ENCODE measurements at places on chromosomes 2 and 18.

DNA sequence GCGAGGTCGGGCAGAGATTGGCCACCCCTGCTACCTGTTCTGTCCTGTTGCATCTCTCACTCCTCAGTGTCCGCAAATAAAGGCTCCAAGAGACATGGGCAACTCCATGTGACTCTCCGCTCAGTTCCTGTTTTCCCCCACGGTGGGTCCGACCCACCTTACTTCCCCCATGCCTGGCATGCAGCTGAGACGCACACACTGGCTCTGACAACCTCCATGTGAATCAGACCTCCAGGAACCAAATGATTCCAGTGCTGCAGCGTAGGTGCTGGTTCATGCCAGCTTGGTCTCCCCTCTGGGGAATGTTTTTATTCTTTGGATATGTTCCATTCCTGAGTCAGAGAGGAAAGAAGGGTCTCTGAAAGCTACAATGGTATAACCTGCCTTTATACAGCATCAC, 221.5 kb downstream of the SH3RF3 start:
- DNase-seq = no peak

GRCh38 chr2:145350011-145350410, 830.1 kb upstream of the ZEB2 start:
- no peak for DNase-seq

- DNase-seq = no peak
Measured at GRCh38 chr2:153394686-153395085, 83.9 kb downstream of the RPRM start.

GRCh38 chr2:186307871-186308270, 178.2 kb upstream of the ZC3H15 start:
- no peak for DNase-seq

GRCh38 chr2:11996618-11997017, 250.2 kb downstream of the LPIN1 start:
- DNase-seq = no peak

DNA sequence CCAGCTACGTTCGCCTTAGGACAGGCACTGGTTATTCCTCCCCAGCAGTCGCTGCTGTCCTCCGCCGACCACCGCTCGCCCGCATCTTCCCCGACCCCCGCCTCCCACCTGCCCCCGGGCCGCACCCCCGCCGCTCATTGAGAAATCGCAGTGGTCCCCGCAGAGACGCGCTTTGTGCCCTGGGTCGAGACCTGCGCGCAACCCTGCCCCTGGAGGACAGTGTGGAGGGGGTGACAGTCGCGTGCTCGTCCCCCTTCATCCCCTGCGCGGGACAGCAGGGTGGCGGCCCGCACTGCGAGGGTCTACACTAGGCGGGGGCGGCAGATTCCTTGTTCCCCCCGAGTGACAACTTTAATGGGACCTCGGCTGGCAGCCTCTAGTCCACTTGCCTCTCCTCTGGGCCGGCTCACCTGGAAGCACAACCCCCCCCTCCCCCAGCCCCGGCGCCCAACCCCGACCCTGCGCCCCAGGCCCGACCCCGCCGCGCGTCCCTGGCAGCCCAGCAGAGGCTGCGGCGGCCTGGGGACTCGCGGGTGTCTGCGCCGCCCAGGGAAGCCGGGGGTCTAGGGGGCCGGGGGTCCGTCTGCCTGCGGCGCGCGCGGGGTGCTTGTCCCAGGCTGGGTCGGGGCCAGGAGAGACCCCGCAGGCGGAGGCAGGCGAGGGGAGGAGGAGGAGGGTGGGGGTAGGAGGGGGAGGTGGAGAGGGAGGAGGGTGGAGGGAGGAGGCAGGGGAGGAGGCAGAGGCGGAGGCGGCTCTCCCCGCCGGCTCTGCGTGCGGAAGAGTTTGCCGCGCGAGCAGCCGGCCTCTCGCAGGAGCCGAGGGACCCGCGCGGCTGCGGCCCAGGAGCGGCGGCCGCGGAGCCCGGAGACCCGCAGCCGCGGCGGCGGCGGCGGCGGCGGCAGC, at the start of gene NPAS2:
TSS of gene NPAS2 (plus strand) at position 770 of the 903 bp plus-strand sequence. CDS start 84,616 bp downstream, outside the sequence.
- peak; percentile 33 for DNase-seq

DNA sequence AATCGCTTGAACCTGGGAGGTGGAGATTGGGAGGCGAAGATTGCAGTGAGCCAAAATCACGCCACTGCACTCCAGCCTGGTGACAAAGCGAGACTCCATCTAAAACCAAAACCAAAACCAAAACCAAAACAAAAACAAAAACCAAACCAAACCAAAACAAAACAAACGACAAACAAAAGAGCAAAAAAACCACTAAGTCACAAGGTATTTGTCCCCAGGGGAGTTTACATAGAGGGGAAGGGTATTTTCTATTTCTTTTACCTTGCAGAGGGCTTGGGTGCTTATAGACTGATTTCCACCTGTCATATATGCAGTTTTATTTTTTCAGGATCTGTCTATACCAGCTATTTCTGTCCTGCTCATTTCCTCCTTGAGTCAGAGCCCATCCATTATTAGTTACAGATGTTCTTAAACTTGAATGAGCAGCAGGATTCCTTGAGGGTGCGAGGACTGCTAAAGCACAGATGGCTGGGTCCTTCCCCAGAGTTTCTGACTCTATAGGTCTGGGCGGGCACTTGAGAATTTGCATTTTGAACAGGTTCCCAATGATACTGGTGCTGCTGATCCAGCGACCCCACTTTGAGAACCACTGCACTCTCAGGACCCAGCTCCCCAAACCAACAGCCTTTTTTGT, 102.2 kb upstream of the UXS1 start:
- DNase-seq = no peak

DNA sequence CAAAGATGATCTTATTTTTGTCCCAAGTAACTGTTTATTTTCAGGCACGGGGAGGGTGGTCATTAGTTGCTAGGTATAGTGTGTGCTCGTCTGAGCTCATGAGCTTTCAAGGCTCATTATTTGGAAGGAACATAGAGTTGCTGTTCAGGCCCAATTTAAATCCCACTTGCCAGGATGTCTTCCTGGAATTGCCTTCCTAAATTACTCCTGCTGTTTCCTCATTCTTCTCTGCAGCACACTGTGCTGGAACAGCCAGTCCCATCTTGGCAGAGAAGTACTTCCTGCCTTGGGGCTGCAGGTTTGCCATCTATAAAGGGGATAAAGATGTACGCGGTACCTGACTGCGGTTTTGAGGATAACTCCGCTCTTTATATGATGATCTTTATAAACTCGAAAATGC, 37.3 kb downstream of the GREB1 start:
- no peak for DNase-seq

Measured in fibroblast of the conjunctiva (primary cell).